ENCODE measurements at places on chromosomes 2 and 18. TPM values are rescaled to one million over a fixed set of nuclear protein-coding genes. Genes with fewer than 3 reads are reported as not detected.

- no peaks in the 10 kb centered on the region for H3K36me3 ChIP-seq
- H3K4me1 ChIP-seq = no peaks in the 10 kb centered on the region
- DNase-seq = no peak
- no peaks in the 10 kb centered on the region for H3K27me3 ChIP-seq
- H3K4me3 ChIP-seq = no peak overlapping the region
Observed at GRCh38 chr2:221467610-221468009, 104.5 kb downstream of the EPHA4 start.

- H3K27me3 ChIP-seq = peaks cover 4% of the 10 kb centered on the region
- H3K4me3 ChIP-seq = no peak overlapping the region
- H3K36me3 ChIP-seq = no peaks in the 10 kb centered on the region
- H3K27ac ChIP-seq = no peak overlapping the region
Observed at GRCh38 chr2:36362291-36362690, 6.7 kb downstream of the CRIM1 start.

DNA sequence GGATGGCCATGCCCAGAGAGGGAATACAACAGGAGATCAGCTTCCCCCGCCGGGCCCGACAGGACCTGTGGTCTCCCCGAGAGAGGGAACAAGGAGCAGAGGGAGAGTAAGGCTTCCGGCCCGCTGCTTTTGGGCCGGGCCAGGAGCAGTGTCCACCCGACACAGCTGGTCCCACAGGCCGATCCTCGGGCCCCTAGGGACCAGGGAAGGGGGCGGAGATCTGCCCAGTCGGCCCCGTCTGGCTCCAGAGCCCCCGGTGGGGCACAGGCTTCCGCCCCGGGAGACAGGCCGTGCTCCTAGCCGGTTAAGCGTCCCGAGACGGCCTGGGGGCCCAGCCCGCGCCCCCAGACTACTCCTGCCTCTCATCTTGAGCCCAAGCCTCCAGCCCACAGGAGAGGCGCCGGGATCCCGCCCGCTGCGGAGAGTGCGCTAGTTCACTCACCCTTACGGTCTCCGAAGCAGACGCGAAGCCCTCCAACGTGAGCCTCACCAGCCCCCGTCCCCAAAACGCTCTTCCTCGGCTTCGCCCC lies at the start of gene MCFD2:
TSS of gene MCFD2 (minus strand) at position 526 of the 530 bp plus-strand sequence. CDS start 6,635 bp downstream, outside the sequence.
- H3K27ac ChIP-seq = peak within 1 kb of the TSS; percentile 90
- no peaks in the 10 kb centered on the region for H3K27me3 ChIP-seq
- DNase-seq = no peak
- H3K4me1 ChIP-seq = peaks cover 17% of the 10 kb centered on the region

DNA sequence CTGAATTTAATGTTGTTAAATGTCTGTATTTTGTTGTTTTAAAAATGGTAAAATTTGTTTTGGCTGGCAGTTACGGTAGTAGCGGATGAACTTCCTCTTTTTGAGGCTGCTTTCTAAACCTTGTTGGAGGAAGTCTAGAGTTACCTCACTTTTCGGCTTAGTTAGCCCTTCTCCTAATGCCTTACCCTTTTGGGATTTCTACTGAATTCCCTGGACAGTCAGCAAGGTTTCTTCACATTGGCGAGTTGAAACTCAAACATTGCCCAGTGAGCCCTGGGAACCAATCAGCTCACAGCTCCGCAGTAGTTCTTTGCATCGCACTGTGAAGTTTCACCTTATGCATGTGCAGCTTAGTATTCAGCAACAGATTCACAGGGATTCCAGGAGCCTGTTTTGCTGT lies 55.2 kb downstream of the TMEM247 start:
- peaks cover 3% of the 10 kb centered on the region for H3K4me1 ChIP-seq
- no peaks in the 10 kb centered on the region for H3K27me3 ChIP-seq
- H3K36me3 ChIP-seq = no peaks in the 10 kb centered on the region
- peak; percentile 25 for DNase-seq

DNA sequence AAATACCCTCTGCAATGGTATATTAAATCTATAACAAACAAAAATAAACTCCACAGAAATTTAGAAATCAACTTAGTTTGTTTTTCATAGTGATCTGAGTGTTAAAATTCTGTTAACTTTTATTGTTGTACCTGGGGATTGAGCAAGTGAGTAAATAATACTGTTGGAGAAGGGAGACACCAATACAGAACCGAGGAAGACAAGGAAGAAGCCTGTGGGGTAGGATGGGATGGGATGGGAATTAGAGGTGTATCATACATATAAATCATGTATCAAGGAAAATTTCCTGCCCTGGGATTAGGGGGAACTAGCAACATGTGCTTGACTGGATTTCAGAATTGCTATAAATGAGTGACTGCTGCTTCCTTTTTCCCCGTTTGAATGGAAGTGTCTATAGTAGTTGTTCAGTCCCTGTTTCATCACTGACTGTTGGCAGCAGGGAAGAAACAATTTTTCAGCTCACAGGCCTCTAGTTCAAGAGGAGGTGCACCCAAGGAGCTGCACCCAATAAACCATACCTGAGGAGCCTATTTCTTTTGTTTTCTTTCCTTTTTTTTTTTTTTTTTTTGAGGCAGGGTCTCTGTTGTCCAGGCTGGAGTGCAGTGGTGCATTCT lies 53.1 kb downstream of the SP110 start:
- H3K36me3 ChIP-seq = peaks cover 10% of the 10 kb centered on the region
- no peak overlapping the region for H3K4me3 ChIP-seq
- no peaks in the 10 kb centered on the region for H3K4me1 ChIP-seq
- no peak overlapping the region for H3K27ac ChIP-seq

DNA sequence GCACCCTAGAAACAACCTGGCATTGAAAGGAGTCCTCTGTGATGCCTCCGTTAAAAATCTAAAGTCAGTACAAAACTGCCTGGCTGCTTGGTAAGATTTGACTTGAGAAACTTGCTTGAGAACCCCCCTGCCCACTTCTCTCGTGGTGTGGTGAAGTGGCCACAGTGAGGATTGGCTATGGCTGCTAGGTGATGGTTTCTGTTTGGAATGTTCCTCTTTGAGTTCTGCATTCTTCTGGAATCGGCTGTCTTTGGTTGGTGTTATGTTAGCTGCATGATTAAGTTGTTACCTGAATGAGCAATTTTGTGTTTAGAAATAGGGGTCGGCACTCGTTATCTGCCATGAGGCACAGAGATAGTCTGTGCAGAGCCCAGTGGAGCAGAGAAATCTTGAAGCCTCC lies 21.7 kb upstream of the SAG start:
- no peak overlapping the region for H3K4me3 ChIP-seq
- no peak overlapping the region for H3K27ac ChIP-seq
- H3K27me3 ChIP-seq = no peaks in the 10 kb centered on the region
- H3K4me1 ChIP-seq = no peaks in the 10 kb centered on the region
- no peak for DNase-seq
- H3K36me3 ChIP-seq = peaks cover 74% of the 10 kb centered on the region

DNA sequence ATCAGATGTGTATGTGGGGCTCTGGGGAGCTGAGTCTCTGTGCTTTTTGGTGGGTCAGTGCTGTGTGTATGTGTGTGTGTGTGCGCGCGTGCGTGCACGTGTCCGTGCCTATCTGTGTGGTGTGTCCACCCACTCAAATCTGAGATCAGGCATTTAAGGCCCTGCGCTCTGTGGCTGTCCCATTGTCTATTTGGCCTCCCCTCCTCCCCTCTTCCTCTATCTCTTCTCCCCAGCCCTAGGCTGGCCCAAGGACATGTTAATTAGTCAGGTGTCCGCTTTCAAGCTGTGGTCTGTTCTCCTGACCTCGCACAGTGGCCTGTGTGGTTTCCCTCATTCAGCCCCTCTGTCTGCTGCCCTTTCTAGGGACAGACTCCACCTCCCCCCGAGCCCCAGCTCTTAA lies 136.4 kb downstream of the DYSF start:
- no peak overlapping the region for H3K27ac ChIP-seq
- H3K36me3 ChIP-seq = peaks cover 32% of the 10 kb centered on the region
- H3K4me3 ChIP-seq = no peak overlapping the region
- DNase-seq = no peak
- H3K4me1 ChIP-seq = peaks cover 13% of the 10 kb centered on the region

DNA sequence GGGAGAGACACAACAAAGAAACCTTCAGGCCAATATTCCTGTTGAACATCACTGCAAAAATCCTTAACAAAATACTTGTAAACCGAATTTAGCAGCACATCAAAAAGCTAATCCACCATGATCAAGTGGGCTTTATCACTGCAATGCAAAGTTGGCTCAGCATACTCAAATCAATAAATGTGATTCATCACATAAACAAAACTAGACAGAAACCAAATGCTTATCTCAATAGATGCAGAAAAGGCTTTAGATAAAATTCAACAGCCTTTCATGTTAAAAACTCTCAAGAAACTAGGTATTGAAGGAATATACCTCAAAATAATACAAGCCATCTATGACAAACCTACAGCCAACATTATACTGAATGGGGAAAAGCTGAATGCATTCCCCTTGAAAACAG lies 20.6 kb downstream of the GTF2A1L start:
- no peaks in the 10 kb centered on the region for H3K36me3 ChIP-seq
- no peaks in the 10 kb centered on the region for H3K27me3 ChIP-seq
- no peak overlapping the region for H3K4me3 ChIP-seq
- no peak for DNase-seq
- H3K4me1 ChIP-seq = no peaks in the 10 kb centered on the region
- no peak overlapping the region for H3K27ac ChIP-seq

- H3K27me3 ChIP-seq = no peaks in the 10 kb centered on the region
- peak overlapping the region; percentile 81 for H3K4me3 ChIP-seq
- H3K36me3 ChIP-seq = no peaks in the 10 kb centered on the region
- peak; percentile 91 for DNase-seq
Observed at GRCh38 chr18:21112140-21112473, 494 bp upstream of the ROCK1 start.

DNA sequence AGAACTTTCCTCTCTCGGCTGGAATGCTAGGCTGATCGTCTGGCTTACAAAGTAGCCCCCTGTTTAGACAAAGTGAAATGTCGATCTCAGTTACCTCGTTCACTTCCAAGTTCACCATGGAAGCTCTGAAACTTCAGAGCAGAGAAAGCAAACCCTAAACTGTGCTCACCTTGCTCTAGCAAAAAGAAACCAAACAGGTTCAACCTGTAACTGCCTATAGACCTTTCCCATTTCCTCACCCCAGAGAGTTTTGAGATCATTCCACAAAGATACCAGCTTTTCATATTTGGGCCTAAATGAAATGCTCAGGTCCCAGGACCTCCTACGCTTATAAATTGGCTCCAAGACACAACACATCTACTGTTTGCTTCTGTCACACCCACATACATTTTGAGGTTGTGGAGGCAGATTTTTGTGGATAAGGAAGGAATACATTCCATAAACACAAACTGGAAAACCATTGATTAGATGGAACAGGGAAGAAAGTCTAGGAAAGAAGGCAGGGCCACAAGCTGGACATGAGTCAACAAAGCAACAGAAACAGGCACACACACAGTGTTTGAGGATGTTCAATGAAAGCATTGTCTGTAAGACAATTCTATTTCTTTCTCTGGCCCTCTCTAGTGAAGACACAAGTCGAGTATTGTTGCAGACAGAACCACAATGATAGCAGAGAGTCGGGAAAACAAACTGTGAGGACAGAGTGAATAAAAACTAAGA lies 52.8 kb upstream of the TGIF1 start:
- no peaks in the 10 kb centered on the region for H3K4me1 ChIP-seq
- H3K27ac ChIP-seq = no peak overlapping the region
- no peaks in the 10 kb centered on the region for H3K27me3 ChIP-seq
- no peak overlapping the region for H3K4me3 ChIP-seq
- no peaks in the 10 kb centered on the region for H3K36me3 ChIP-seq
- no peak for DNase-seq

- no peaks in the 10 kb centered on the region for H3K36me3 ChIP-seq
- no peak overlapping the region for H3K27ac ChIP-seq
- DNase-seq = no peak
- H3K4me3 ChIP-seq = no peak overlapping the region
Observed at GRCh38 chr2:238220274-238220891, 16.9 kb upstream of the ILKAP start.

DNA sequence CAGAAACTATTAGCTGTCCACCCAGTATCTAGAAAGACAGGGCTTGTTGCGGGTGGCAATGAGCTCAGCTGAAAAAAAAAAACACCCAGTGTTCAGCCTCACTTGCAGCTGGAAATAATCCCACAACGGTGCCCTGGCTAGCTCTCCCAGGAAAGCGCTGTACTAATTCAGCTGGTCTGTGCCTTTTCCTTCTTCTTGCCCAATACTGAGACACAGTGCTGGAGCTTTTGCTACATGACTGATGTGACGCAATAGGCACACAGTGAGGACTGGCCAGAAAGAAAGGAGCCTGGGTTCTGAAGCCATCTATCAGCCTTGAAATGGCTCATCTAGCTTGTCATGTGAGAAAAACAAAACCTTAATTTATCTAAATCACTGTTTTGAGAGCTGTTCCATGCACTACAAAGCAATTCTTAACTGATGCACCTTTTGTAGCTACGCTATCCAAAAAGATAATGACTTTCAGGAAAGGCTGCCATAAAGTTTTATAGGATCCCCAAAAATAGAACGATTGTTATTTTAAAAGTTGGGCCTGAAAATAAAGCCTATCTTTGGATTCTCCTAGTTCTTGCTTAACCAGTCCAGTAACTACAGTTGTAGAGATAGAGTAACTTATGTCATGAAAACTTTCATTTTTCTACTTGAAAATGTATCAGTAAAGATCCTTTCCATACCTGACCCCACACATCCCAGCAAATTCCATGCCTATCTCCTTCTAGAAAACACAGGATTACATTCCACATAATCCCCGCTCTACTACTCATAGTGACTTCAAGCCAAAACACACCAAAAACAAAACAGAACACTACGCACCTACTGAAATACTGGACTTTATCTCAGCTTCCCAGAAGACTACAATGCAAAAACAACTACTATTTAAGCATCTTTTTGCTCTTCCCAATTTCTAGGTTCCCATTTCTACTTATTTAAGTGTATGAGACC lies 15.9 kb downstream of the KIDINS220 start:
- H3K27me3 ChIP-seq = no peaks in the 10 kb centered on the region
- H3K4me3 ChIP-seq = no peak overlapping the region
- peaks cover 13% of the 10 kb centered on the region for H3K36me3 ChIP-seq
- DNase-seq = peak; percentile 28
- peak overlapping the region; percentile 31 for H3K27ac ChIP-seq

- no peaks in the 10 kb centered on the region for H3K4me1 ChIP-seq
- no peak for DNase-seq
- no peaks in the 10 kb centered on the region for H3K36me3 ChIP-seq
- H3K27me3 ChIP-seq = no peaks in the 10 kb centered on the region
Observed at GRCh38 chr2:12709207-12709522, 7.6 kb upstream of the TRIB2 start.

- peaks cover 4% of the 10 kb centered on the region for H3K4me1 ChIP-seq
- H3K27ac ChIP-seq = peak overlapping the region; percentile 97
- no peaks in the 10 kb centered on the region for H3K27me3 ChIP-seq
- peak; percentile 9 for DNase-seq
Observed at GRCh38 chr2:195659114-195659513, 2.1 kb downstream of the SLC39A10 start.

The GNLY gene
- total RNA-seq = 0.31 TPM

The ABHD1 gene
- 0.09 TPM for total RNA-seq

The INO80B gene
- total RNA-seq = 21.1 TPM

The LDAH gene
- 15.5 TPM for total RNA-seq

The LYG1 gene
- total RNA-seq = 1.9 TPM

The ICA1L gene
- 12.1 TPM for total RNA-seq

The CYP27C1 gene
- total RNA-seq = 2.3 TPM

All from muscle of leg (tissue), 16 donors.